ENCODE measurements at places on chromosomes 3 and 15.

- no peak for DNase-seq
These were observed 14.5 kb downstream of the NEK10 start for GRCh38 chr3:27354588-27355203.

DNA sequence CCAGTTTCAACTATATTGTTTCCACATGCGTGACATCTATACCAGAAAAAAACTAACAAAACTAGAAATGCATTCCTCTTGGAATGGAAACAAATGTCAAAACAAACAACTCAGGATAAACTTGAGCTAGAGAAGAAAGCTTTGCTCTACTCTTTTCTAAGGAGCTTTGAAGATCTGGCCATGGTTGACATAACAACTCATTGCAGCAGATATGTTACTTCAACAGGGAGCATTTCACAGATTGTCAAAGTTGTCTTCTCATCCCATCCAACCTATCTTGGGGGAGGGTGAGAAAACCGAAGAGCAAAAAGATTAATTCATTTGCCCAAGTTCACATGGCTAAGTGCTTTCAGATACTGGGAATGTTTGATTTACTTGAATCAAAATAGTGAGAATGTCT lies 484.4 kb downstream of the CNTN4 start:
- no peak for DNase-seq

DNA sequence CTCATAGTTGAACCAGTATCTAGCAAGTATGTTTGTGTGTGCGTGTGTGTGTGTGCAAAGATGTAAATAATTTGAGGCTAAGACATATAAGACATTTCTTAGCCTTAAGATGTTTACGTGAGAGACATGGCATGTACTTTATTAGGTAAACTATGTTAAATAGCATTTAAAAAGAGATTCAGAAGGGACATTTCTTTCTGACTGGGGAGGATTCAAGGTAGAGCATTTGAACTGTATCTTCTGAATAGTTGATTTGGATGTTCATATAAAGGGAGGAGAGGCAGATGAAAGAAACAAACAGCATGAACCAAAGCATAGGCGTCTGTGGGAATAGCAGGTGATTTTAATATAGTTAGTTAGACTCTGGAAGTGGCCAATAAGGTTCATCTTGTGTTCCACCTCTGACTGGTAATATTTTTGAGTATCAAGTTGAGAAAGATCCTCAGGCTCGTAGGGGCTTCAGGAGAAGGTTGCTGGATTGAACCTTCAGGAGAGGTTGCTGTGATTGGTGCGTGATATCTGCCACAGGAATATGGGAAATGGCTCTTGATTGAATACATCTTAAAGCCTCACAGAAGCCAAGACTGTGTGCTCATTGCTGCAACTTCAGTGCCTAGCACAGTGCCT lies 12.6 kb downstream of the NFKBIZ start:
- no peak for DNase-seq

DNA sequence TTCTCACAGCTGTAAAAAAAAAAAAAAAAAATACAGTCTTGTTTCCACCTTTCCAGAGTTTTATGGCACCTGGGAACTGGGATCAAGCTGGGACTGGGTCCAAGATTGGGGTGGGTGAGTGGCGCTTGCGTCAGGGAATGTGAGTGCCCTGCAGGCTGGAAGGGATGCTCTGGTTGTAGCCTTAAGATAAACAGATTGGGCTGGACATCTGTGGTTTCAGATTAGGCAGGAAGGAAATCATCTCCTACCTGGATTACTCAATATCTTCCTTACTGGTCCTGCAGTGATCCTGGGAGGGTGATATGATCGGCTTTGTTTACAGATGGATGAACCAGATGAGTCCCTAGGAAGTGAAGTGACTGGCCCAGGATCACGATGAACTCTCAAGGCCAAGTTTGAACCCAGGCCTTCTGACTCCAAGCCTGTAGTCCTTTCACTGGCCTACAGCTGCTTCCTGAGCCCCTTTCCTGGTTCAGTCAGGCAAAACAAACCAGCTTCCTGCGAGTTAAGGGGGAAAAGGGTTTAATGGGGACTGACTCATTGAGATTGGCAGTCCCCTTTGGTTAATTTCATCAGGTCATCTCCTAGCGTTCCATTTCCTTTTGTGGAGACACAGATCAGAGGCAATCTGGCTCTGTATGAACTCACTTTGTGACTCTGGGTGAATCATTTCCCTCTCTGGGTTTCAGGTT lies 179.8 kb downstream of the THSD4 start:
- no peak for DNase-seq

GRCh38 chr3:115517457-115518050 lies 105.8 kb upstream of the GAP43 start:
- DNase-seq, result no peak

DNA sequence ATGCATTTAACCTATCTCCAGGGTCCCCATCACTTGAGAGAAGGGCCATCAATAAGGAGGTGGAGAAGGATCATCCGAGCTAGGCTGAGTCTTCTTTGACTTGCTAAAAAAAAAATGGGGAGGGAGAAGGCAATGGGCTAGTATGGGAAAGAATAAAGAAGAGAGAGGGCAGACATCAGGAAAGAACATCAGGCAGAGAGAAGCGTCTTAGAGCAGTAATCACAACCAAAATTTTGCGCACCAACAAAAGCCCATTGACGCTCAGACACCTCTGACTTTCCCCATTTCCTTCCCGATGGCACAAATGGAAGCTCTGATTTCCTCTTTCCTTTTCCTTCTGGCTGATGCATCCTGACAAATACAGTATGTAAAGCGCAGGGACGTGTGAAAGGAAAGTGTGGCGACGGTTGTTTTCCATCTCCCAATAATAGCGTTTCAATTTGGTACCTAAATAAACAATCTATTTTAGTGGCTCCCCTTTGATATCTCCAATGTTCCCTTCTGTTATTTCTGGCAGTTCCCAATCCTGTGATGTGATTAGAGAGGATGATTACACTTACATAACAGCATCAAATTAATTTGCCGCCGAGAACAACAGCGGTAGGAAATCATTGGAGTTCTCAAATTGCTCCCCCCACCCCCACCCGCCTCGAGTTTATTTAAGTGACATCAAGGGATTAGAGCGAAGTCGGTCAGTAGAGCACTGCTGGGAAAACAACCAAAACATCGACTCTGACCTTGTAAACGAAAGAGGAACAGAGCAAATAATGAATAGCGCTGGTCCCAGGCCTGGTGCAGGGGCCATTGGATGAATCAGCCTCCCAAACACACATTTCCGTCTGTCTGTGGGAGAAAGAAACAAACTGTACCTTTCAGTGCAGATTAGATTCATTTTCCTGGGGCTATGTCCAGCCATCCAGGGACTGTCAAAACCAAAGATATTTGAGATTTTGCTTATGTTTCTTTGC lies 273.3 kb upstream of the ICE2 start:
- DNase-seq, result no peak

Data from activated CD4-positive, alpha-beta T cell treated with anti-CD3 and anti-CD28 coated beads, Interleukin-2, amount 50 U/mL, for 48 hours (primary cell).